ENCODE measurements at places on chromosomes 6 and 20.

DNA sequence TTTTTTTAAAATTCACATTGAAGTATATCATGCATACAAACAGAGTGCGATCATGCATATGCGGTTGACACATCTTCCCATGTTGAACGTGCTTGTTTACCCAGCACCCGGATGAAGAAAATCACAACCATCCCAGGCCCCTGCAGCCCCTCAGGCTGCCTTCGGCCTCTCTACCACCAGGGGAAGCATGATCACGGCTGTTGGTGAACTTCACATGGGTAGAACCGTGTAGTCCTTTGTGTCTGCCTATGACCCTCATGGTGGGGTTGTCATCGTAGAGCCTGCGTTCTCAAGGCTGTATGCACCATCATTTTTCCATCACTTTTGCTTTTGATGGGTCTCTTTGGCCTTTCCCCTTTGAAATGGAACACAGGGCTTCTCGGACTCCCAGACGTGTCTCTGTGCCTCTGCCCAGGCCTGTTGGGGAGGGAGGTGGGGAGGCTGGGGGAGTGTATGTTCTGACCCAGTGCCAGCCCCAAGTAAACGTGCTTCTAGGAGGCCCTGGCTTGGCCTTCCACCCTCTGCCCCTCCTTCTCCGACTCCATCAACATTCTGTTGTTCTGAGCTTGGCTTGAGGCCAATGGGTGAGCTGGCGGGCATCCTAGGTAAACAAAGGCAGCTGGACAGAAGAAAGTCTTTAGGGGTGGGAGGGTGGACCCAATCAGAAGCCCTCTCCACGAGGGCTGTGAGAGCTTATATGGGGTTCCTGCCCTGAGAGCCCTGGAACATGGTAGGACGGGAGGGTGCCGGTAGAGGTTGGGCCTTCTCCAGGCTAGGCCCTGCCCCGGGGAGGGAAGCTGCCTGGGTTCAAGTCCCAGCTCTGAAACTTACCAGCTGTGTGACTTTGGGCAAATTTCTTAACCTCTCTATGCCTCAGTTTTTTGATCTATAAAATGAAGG is 39.7 kb downstream of the TGM2 start:
- DNase-seq, result no peak

- no peak for DNase-seq
Observed at GRCh38 chr6:72238021-72238420, 351.7 kb downstream of the RIMS1 start.

- DNase-seq, result no peak
Observed at GRCh38 chr6:16374461-16375200, 136.2 kb downstream of the GMPR start.

DNA sequence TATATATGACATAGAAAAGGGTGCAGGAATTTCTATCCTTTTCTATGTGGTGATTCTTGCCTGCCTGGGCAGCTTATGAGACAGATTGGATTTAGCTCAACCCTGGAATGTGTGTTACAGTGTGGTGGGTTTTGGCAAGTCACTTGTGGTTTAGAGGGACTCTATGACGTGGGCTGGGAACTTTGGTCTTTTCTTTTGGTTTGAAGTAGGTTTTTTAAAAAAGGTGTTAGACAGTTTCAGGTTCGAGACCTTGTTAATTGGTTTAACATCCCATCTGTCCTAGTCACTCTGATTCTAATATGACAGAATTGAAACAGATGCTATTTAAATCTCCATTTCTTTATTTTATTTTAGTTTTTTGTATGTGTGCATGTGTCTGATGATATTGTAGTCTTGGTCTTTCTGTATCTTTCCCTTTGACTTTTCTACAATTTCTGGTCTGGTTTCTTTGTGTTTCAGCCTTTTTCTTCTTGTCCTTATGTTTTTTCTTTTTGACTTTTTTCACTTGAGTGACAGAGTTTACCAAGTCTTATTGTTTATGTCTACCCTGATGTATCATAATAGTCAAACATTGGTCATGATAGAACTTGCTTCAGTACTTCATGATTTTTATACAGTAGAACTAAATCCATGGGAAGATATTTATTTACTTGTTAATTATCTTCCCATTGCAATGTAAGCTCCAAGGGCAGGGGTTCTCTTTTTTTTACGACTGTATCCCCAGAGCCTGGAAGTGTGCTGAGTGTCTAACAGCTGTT is 174.3 kb downstream of the CDKAL1 start:
- DNase-seq, result no peak

DNA sequence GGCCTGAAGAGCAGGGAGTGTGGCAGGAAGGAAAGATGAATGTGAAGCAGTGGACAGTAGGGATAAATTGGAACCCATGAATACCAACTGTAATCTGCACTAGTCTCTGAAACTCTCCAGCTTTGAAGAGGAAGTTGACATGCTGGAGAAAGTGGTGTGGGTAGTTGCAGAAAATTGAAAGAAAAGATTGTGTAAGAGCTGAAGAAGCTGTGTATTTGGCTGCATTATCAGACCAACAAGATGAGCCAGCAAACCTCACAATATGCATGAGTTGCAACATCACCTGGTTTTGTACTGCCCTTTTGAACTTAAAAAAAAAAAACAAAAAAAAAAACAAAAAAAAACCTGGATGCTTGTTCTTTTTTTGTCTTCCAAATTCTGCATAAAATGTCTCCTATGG is 921.9 kb upstream of the EYS start:
- DNase-seq, result peak; percentile 28

- DNase-seq, result no peak
Observed at GRCh38 chr6:24009319-24009718, 116.7 kb upstream of the NRSN1 start.

DNA sequence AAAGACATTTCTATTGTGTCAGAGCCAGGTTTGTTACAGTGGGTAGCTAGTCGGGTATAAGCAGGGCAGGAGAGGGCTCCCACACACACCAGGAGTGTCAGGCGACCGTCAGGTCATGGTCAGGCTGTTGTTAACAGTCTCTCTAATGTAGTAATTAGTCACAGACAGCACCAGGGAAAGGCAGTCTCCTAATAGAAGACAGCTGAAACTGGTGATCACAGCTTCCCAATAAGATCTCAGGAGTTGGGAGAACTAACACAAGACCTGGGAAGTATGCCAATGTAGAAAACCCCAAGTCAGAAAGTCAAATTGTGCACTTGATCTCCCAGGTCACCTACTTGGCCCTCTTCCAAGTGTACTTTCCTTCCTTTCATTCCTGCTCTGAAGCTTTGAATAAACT is 53.0 kb upstream of the GPR6 start:
- peak; percentile 3 for DNase-seq

GRCh38 chr20:58701431-58702160 is 9.0 kb downstream of the NPEPL1 start:
- DNase-seq, result no peak

- DNase-seq, result no peak
Observed at GRCh38 chr20:61850926-61851900, 214.5 kb downstream of the TAF4 start.

GRCh38 chr6:125363039-125363823 is 61.5 kb upstream of the HDDC2 start:
- DNase-seq, result no peak

DNA sequence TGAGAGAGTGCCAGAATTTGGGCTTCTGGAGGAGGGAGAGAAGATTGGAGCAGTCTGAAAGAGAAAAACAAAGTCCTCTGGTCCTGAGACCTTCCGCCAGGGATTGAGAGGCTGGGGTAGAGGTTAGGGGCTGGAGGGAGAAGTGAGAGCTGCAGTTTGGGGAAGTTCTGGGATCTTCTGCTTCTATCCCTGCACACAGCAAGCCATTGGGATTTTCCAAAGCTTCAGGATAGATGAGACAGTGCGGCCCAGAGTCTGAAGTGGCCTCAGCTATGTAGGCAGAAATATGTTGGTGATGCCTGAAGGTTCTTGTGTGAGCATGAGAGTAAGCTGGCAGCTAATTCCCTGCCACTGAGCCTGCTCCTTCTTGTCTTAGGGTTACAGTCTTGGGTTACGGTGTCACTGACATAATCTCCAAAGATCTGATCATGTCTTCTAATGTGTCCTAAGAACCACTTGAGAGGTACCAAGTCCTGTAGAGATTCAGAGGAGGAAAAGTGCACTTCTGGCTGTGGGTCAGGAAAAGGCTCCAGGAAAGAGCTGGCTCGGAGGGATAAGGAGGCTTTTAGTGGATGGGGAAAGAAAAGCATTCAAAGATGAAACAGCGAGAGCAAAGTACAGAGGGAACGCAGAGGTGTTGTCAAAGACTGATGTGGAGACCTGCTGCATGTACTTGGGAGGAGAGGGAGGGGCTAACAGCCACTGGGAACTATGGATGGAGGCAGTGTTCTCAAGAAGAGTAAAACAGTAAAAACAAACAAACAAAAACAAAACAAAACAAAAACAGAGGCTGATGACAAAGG is 131.1 kb upstream of the MYLIP start:
- no peak for DNase-seq

DNA sequence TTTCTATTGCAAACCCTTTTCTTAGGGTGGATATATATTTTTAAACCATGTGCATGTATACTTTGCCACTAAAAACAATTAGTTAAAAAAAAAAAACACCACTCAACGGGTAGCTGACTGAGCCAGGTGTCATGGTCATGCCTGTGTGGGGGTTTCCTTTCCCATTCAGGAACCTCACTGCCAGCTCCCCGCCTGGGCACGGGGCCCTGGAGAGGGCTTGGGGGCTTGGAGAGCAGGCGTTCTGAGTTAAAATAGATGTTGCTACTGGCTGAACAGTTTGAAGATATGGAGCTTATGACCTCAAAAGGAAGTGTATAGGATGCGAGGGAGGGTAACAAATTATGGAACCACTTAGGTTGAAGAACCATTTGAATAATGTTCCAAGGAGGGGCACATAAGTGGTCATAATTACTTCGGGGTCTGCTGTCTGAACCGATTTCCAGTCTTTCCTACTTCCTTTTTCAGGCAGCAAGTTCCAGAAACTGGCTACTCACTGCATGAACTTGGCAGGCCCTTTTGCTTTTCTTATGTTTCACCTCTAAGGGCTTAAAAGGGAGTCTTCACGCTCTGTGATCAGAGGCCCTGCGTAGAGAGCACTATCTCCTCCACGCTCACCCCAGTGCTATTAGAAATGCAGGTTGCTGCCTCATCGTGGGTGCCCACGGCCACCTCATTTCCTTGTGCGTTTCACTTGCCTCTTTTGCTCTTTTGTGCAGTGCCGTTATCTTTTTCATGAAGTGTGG is 9.9 kb downstream of the STX16 start:
- no peak for DNase-seq

DNA sequence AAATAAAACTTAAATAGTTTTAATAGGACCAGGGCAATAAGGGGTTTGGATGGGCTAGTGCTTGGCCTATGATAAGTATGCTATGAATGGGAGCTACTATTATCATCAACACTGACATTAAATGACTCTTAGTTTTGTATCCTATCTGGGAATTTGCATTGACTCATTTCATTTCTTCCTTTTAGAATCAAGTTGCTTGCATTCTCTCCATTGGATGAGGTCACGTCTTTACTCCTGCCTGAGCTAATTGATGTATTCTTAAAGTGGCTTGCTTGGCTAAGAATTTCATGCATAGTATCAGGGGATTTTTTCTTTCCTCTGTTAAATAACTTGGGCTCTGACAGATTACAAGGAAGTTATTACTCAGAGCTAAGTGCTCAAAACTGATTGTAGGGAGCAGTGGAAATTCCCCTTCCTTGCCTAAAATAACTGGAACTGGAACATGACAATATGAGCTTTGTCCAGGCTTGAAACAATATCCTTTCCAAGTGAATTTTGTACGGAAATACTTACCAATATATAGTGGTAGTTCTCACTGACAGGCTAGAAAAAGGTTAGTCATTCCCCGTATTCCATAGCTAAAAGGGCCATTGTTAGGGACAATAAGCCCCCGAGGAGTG is 169.9 kb downstream of the BCAS1 start:
- DNase-seq, result peak; percentile 87

GRCh38 chr20:41424011-41424410 is 57.4 kb upstream of the EMILIN3 start:
- no peak for DNase-seq

- no peak for DNase-seq
Observed at GRCh38 chr6:90521955-90522354, 64.9 kb downstream of the MAP3K7 start.

Data from HCEC 1CT (cell line).